ENCODE measurements at places on chromosomes 6 and 20.

DNA sequence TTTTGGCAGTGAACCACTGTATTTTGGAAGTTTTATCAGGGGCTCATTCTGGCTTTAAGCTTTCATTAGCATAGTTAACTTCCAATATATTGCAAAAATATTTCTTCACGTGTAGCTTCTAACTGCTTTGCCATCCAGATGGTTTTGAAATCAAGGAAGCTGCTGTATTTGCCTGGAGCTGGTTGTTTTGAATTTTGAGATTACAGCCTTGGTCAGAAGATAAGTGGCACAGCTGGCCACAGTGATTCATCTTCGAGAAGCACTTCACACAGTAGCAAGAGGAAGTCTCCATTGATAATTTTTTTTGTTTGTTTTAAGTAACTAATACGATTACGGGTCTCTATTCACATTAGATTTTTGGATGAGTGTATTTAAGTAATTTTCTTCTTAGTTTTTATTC, 3.8 kb downstream of the APCDD1L start:
- DNase-seq: no peak

DNA sequence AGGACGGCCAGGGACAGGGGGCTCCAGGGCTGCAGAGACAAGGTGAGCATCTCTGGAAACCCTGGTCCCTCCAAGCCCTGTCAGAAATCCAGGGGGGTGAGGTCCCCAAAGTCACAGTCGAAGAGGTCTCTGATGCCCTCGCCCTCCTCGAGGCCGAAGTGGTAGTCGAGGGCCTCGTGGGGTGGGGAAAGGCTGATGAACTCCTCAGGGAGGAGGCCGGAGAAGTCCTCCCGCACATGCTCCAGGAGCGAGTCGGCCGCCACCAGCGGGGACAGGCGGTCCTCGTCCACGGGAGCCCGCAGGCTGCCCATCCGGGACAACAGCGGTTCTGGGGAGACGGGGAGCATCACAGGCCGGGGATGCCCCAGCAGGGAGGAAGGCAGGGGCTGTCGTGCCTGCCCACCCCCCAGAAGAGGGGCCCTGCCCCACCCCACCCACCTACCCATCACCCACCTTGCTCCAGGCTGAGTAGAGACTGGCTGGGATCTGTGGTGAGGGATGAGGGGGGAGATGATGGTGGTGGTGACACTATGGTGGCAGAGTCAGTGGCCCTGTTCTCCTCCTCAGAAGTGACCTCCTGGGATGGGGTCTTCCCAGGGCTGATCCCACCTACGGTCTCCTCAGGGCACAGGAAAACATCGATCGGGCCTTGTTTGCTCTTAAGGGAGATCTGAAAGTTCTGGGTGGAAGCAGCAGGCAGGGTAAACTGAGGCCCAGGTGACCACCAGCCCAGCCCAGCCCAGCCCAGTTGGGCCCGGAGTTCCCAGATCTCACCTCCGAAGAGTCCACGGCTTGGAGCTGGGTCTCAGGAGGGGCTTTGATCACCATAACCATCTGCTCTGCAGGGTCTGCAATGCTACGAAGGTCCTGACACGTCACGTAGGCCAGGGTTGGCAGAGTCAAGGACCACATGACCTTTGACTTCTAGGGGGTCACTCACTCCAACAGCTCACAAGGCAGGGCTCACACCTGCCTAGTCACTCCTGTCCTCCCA, 2.7 kb upstream of the NECAB3 start:
- no peak for DNase-seq

- no peak for DNase-seq
Measured at GRCh38 chr6:33935439-33936080, 131.8 kb upstream of the MLN start.

- DNase-seq: no peak
Measured at GRCh38 chr20:34179637-34180360, 61.4 kb upstream of the ASIP start.

DNA sequence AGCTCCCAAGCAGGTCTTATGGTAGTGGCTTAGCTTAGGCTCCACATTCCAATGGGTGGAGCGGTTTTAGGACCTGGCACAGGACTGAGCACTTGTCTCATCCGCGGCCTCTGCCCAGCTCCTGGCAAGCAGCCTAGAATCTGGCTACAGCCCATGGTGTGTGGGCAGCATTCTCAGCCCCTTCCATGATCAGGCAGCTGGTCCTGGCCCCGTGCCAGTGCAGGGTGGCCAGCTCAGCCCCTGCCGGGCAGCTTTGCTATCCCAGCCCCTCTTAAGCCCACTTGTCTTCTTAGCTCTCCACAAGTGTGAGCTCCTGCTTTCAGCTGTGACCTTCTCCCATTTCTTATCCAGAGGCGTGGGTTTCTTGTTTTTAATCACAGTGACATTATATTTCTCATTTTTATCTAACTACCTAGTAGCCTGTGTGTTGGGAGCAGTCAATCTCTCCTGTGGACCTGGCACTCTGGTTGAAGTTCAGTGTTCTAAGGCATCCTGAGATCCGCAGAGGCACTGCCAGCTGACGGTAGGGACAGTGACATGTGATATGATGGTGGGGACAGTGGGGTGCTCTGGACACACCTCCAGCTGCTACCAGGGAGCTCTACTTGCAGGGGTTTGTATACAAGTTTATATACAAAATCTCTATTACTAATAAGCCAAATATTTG, 119.9 kb upstream of the PRND start:
- no peak for DNase-seq

DNA sequence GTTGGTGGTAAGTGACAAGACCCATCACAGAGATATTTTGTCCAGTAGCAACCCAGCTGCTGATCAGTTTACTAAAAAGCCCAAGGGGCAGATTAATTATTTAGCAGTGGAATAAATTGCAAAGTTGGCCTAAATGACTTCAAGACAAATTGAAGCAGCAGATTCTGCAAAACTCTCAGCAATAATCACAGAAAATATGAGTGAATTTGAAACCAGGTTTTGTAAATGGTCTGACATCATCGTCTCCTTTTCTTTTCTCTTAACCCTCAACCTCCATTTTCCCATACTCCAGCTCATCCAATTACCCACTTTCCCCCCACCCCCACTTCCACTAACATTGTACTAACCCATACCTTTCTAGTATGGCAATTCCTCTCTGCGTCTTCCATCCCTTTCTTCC, 11.3 kb upstream of the PTPRK start:
- no peak for DNase-seq

GRCh38 chr6:18117136-18117535, 5.3 kb downstream of the NHLRC1 start:
- DNase-seq: no peak

DNA sequence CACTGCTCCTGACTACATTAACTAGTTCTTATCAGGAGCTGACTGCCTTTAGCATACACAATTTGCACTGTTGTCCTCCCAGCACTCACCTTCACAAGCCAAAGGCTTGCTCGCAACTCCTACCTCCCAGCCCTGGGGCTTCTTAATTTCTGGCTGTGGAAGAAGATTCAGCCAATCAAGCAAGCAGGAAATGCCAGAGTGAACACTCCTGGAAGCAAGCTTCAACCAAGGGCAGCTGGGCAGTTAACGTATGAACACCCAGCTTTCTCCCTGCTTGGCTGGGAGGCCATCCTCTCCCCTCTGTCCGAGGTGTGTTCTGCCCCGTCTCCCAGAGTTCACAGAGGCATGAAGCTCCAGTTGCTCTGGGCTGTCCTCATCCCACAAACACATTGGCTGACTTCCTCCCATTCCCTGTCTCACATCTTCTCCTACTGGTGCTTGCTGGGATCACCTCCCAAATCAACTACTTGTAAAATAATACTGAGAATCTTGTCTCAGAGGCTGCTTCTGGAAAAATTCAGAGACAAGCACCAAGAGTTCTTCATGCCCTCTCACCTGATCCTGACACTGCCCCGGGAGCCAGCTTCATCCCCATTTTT, 15.3 kb upstream of the SRSF6 start:
- no peak for DNase-seq

DNA sequence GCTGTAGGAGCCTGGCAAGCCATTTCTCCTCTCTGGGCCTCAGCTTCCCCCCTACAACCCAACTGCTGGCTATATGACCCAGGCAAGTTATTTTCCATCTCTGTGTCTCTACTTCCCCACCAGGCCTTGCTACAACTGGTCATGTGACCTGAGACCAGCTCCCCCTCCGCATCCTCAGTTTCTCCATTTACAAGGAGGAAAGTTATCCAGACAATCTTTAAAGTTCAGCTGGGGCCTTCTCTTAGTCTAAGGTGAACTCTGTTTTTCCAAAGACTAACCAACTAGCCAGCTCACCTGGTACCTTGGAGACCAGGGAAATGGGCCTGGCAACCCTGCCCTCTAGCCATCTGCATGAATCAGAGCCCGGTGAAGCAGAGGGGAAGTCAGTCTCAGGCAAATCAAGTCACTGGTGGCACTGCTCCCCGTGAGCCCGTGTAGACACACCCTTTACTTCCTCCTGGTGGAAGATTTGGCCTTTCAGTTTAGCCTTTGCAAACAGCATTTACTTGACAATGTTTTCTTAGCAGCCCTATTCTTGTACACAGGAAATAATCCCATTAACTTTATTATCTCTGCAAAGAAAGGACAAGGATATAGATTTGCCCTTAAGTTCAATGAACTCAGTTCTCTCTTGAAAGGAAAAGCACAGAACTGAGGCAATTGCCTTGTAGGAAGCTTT, 157.7 kb downstream of the VEGFA start:
- no peak for DNase-seq

GRCh38 chr6:35041086-35041861, 99.9 kb downstream of the TCP11 start:
- no peak for DNase-seq

DNA sequence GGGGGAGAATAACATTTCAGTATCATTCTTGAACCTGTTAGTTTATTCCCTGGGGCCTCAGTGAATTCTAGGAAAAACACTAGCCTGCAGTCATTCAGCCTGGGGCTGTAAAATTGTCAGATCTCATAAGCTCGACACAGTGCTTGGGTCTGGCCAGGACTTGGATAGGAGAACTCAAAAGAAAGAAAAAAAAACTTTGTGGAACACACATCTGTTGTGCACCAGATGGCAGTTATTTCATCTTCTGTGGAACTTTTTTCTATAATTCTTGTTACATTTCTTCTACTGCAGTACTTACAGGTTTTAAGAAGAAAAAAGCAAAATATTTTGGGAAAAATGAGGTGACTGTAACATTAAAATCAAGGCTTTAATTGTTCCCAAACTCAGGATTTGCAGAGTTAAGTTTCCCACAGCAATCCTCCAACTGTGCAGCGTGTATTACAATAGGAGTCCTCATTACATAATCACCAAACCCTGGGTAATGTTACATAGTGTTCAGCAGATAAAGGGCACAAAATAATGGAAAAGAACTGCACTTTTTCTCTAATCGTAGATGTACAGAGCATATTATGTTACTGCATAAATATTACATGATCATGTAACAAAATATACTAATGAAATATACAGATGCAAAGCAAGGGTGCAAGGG, 531.1 kb upstream of the CITED2 start:
- no peak for DNase-seq

All from activated effector memory CD4-positive, alpha-beta T cell treated with Interleukin-2 at 50 U/mL for 16 hours (primary cell).